ENCODE measurements at places on chromosomes 2 and 18. TPM values are rescaled to one million over a fixed set of nuclear protein-coding genes. Genes with fewer than 3 reads are reported as not detected.

SERPINB3 gene
- total RNA-seq, result 24.8 TPM

TIGD1 gene
- total RNA-seq, result 6.6 TPM

PRKAG3 gene
- not detected for total RNA-seq

ZNF516 gene
- 55.4 TPM for total RNA-seq

SPC25 gene
- 1.2 TPM for total RNA-seq

RNF144A gene
- 8.0 TPM for total RNA-seq

ANKRD53 gene
- not detected for total RNA-seq

UGT1A5 gene
- total RNA-seq, result 0.56 TPM

TMEM214 gene
- total RNA-seq, result 42.0 TPM

CNDP1 gene
- total RNA-seq, result 0.21 TPM

CHAC2 gene
- 4.3 TPM for total RNA-seq

THSD7B gene
- 0.18 TPM for total RNA-seq

KCNG2 gene
- total RNA-seq, result not detected

ALKAL2 gene
- total RNA-seq, result 11.0 TPM

VAMP5 gene
- 8.1 TPM for total RNA-seq

TGFBRAP1 gene
- total RNA-seq, result 37.5 TPM

POTEF gene
- not detected for total RNA-seq

FLACC1 gene
- total RNA-seq, result not detected

G6PC2 gene
- total RNA-seq, result not detected

ATP6V1B1 gene
- total RNA-seq, result 42.0 TPM

NOSTRIN gene
- total RNA-seq, result 10.9 TPM

SLC9A4 gene
- 0.36 TPM for total RNA-seq

TPO gene
- total RNA-seq, result 4.6 TPM

TUBA3E gene
- total RNA-seq, result not detected

IL1R2 gene
- 55.3 TPM for total RNA-seq

C1QL2 gene
- not detected for total RNA-seq

IGFBP2 gene
- total RNA-seq, result 28.3 TPM

FIGN gene
- 1.6 TPM for total RNA-seq

ADGRF3 gene
- total RNA-seq, result 0.48 TPM

Measured in suprapubic skin (tissue), 4 donors.